Brain (organoid and tissue), 16 donors: ENCODE measurements at places on chromosomes 3 and 15.

DNA sequence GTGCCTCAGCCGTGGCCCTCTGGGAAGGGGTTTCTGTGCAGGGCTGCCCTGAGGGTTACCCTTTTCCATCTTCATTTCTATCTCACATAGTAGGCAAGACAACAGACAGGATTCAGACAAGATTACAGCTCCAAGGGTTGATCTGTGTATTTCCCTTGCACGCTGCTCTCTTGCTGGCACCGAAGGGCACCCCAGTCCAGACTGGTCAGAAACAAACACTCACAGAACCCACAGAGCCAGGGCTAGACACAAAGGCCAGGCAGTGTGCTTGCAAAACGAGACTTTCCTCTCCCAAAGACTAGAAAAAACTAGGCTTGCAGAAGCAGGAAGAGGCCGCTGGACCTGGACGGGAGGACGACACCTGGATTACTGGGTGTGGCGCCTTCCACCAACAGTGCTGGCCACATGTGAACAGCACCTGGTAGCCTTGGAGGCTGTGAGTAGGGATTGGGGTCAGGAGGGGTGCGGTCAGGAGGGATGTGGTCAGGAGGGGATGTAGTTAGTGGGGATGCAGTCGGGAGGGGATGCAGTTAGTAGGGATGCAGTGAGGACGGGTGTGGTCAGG is 96.8 kb downstream of the BDH1 start:
- no peak for DNase-seq

DNA sequence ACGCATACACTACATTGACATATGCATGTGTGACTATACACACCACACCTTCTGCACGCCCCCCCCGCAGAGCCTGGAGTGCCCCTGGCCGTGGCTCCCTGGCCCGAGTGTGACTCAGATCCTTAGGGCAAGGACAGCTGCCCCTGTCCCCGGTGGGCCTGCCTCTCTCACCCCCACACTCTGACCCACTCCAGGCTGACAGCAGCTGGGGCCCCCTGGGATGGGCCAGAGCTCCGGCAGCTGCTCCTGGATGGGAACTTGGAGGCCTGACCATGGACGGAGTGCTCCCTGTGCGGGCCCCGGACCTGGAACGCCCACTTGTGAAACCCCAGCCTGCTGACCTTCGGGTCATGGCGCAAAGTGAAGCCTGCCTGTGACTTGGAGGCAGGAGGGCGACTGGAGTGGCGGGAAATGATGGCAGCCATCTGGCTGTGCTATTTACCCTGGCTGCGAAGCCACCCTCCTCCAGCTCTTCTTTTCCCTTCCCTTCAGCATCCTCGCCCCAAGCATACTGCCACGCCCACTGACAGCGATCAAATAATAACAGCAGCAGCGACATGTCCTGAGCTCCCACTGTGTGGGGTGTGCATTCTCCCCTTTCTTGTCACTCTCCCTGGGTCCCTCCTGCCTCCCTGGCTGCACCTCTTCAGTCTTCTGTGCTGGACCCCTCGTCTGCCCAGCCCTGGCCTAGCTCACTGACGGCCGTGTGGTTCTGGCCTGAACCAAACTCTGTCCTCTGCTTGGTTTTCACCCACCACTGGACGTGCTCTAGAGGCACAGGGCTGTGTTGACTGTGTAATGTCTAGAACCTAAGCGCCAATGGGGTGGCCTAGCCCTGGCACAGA is 90.7 kb upstream of the MEF2A start:
- no peak for DNase-seq

- no peak for DNase-seq
Observed at GRCh38 chr15:63474810-63475316, 29.5 kb upstream of the USP3 start.

DNA sequence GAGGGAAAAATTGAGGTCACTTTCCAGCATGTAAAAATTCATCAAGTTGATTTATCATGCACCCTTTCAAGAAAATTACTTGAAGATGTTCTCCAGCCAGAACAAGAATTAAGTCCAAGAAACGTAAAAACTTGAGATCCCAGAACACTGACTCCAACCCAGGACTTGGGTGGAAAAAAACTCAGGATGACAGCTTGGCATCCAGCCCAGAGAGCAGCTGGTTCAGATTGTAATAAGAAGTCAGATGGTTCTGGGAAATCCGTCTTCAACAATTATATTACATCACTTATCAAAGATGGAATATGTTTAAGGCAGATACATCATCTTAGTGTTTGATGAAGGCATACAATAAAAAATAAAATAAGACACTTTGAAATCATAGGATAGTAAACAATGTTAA is 23.0 kb upstream of the DNAJC13 start:
- DNase-seq = peak; percentile 63

GRCh38 chr15:94105760-94106159 is 125.6 kb upstream of the MCTP2 start:
- peak; percentile 9 for DNase-seq

DNA sequence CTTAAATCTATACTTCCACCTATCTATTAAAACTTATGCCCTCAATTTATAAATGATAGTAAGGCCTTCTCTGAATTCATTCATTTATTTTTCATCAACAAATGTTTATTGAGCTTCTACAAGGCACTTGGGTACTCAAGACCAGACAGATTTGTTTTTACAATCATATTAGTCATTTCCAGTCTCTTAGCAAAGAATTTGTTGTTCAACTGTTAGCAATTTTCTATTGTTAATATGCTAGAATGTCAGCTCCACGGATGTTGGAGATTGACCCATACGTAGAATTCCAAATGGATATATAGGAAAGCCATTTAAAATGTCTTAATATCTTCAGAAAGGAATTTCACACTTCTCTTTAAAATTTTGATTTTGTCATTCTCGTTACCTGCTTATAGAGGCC is 36.7 kb downstream of the ZBTB38 start:
- no peak for DNase-seq

DNA sequence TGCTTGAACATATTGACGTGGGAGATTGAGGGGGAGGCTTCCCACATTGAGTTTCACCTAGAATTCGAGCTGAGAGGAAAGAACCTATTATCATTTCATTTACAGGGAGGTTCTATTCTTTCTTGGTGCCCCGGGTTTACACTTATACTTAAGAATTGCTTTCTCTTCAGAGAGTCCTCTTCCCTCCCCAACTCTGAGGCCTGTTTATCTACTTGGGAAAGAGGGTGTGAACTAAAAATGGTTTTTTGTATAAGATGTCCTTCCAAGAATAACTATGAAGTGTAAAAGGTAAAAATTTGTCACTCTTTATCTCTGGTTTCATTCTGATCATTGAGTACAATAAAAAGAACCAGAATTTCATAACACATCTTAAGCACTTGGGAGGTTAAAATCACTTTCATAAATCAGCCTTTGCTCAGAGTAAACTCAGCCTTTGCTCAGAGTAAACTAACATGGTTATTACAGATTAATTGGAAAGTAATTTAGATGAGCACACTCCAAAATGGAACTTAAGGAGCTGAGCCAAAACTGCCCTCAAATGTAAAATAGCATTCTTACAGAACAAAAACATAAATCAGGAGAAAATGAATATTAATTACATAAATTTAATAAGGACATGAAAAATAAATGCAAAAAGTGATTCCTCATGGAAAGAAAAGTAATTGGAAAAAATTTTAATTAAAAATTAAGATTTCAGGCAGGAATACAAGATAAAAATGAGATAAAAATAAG is 75.2 kb downstream of the GADL1 start:
- no peak for DNase-seq

DNA sequence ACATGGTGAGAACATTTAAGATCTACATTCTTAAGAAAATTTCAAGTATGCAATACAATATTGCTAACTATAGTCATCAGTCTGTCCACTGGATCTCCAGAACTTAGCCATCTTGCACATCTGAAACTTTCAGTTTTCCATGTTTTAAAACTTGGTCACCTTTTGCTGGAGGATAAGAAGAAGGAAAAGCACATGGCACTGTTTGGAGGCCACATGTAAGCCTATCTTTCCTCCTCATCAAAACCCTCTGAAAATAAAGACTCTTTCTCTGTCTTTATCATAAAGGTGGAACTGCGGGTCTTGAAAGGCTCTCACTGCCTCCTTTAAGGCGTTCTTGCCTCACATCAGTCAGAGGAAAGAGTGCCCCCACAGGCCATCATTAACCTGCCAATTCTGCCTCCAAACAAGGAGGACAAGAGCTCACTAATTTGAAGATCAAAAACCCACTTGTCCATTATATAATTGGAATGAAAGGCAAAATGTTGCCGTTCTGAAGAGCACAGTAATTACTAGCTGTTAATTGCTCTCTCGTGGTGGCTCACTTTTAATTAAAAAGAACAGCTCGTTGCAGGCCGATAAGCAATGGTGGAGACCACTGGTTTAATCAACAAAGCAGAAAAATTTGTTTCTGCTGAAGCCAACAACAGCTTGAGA is 157.8 kb downstream of the MECOM start:
- peak; percentile 3 for DNase-seq

- DNase-seq = peak; percentile 1
Observed at GRCh38 chr3:99248130-99248529, 346.6 kb upstream of the DCBLD2 start.

DNA sequence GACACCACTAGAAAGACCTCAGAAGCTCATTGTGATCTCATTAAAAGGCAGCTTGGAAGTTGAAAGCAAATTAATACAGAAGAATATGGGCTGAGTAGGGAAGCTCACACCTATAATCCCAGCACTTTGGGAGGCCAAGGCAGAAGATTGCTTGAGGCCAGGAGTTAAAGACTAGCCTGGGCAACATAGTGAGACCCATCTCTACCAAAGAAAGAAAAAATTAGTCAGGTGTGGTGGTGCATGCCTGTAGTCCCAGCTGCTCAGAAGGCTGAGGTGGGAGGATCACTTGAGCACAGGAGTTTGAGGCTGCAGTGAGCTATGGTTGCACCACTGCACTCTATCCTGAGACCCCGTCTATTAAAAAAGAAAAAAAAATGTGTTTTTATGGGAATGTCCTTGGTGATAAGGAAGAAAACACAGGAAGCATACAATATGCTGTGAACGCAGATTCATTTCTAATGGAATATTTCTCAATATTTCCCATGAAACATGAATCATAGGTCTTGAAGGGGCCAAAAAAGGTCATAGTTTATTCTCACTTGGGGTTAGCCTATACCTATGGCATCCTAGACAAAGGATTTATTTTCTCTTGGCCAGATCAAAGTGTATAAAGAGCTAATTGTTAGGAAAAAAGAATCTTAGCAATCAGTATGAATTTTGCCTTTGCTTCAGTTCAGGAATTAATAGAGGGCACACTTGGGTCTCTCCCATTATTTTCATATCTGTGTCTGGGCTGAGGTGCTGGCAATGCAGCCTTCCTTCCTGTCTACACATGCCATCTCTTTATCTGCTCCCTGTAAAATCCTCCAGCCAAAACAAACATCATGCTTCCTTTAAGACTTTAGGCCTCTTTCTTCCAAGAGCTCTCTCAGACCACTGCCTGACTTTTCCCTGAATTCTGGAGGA is 98.2 kb downstream of the FNDC3B start:
- DNase-seq = no peak

DNA sequence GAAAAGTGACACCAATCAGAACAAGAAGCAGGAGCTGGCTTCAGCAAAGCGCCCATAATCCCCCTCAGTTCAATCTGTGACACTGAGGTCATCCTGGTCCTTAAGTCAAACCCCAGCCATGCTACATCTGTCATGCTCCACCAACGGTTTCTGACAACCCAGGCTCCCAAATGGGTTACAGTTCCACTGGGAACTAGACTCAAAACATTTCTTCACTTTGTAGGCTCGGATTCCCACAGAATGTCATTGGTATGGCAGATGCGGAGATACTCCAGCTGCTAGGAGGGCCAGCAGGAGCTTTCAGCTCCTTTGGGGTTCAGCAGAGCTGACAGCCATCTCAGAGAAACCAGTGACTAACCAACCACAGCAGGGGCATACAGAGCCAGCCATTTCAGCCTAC is 48.9 kb downstream of the SUMF1 start:
- no peak for DNase-seq

DNA sequence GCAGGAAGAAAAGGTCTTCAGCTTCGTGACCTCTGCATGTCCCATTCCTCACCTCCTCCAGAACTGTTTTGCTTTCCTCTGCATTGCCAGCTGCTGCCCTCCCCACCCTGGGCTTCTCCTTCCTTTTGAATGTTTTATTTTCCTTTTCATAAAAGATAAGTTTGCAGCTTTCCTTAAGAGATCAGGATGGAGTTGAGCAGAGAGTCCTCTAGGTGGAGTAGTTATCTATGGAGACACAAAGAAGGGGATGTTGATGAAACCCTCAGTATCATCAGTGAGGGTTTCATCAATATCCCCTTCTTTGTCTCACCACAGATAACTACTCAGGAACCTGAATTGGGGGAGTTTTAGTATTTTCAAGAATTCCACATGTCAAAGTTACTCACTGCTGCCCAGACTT is 19.0 kb upstream of the SLC25A36 start:
- DNase-seq = no peak

- no peak for DNase-seq
Observed at GRCh38 chr15:65163041-65163440, 22.1 kb downstream of the CLPX start.

DNA sequence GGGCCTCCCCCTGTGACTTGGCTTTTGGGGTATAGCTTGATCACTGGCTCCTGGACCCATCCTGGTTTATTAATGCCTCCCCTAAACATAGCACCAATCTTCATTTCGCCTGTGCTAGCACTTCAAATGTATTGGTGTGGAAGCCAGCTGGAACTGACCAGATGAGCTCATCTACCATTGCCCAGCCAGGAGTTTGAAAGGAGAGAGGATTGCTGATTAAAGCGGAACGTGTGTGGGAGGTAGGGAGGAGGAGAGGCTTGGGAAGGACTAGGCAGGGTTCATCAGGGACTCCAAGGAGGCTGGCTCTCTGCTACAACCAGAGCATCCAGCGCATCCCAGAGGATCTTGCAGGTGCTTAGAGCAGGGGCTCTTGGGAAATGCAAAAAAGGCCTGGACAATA is 34.4 kb upstream of the TLE3 start:
- DNase-seq = no peak

DNA sequence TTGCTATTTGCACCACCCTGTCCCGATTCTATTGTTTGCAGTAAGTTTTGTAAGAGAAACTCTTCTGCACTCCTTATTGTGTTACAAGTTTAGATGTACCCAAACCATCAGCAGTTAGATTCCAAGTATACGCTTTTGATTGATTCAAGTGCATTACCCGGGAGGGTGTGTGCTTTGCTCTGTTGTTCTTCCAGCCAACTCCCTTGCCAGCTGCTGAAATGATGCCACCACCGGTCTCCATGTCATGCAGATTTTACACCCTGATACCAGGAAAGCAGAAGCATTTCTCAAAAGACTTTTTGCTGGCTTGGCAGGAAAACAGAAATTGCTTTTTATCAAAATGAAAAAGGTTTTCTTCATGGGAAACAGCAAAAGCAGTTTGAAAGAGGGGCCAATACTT is 1006.6 kb upstream of the CFAP20DC start:
- no peak for DNase-seq

GRCh38 chr3:39982665-39983357 is 173.4 kb downstream of the MYRIP start:
- no peak for DNase-seq
